ENCODE measurements at places on chromosomes 1 and 21.

- no peak for DNase-seq
These were observed 29.1 kb upstream of the BCAR3 start for GRCh38 chr1:93710499-93711453.

GRCh38 chr1:77776007-77776700 lies 3.3 kb upstream of the MIGA1 start:
- no peak for DNase-seq

- DNase-seq = no peak
These were observed 239.1 kb upstream of the FGGY start for GRCh38 chr1:59057796-59058195.

- DNase-seq = no peak
These were observed 8.4 kb upstream of the CRYBG2 start for GRCh38 chr1:26362331-26362730.

DNA sequence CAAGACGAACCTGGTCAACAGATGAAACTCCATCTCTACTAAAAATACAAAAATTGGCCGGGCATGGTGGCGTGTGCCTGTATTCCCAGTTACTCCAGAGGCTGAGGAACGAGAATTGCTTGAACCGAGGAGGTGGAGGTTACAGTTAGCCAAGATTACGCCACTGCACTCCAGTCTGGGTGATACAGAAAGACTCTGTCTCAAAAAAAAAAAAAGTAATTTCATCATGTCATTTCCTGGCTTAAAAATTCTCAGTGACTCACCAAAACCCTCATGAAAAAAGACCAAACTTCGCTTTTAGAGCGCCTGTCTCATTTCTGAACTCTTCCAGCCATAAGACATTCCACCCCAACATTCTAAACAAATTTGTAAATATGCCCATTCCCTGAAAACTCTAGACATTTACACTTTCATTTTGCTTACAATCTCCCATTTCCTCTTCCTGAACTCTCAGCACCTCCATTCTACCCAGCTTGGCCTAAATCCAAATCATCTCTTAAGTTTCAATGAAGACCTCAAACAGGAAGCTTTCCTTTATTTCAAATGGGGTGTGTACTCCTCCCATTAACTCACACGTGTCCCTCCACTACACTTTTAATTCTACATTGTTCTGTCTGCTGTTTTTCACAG lies 50.5 kb upstream of the PRRC2C start:
- DNase-seq = peak; percentile 73

- DNase-seq = no peak
These were observed 56.0 kb downstream of the FOXJ3 start for GRCh38 chr1:42279055-42279454.

DNA sequence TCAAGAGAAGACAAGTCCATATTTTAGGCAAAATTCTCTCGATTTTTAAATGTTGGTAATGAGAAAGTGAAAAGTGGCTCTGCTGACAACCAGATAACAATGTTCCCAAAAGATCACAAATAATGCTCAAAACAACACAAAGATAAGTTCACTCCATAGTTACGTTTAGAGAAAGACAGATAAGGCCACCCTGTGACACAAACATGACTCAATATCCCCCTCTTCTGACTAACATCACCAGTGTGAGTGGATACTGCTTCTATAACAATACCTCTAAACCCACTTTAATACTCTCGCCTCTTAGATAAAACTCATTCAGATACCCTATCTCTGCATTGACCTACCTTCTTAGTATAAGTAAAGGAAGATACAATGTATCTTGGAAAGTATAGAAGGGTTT lies 51.2 kb upstream of the RGS7 start:
- DNase-seq = no peak

GRCh38 chr21:30152792-30153191 lies 13.8 kb downstream of the CLDN17 start:
- no peak for DNase-seq

DNA sequence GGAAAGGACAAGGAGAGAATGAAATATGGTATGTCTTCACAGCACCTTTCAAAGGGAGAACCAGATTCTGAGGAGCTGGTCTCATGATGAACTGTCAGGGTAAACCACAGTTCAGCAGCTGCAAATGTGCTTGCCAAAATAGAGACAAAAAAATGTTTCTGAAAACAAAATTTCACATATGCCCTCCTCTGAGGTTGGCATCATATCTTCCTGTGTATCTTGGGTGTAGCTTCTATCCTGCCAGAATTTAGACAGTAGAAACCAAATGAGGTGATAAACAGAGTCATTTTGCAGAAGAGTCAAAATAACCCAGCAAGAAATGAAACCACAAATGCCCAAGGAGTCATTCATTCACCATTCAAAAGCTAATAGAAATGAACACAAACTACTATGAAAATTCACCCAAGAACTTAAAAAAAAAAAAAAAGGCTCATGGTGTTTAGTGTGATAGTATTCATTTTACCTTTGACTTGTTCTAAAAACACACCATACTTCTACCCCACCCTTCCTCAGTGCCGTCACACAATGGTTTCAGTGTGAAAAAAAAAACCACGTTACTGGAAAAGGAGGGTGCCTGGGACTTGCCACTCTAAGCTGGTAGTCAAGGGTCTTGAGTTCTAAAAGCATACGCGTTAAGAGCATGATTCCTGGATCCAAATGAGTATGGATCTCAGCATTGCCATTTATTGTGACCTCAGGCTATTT lies 18.5 kb downstream of the SELL start:
- DNase-seq = no peak

DNA sequence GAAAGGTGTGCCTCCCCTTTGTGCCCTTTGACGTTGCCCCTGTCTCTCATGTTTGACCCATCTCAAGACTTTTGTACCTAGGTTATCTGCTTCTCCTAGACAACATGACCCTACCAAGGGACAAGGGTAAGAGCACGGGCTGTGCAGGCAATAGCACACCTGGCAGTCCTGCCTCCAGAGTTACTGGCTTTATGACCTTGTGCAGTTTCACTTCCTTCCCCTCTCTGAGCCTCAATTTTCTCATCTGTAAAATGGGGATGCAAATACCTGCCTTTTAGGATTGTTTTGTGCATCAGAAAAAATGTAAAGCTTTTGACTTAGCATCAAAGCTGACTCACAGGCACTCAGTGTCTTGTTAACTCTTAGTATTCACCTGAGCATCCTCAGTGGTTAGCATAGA lies 36.4 kb downstream of the ELK4 start:
- peak; percentile 31 for DNase-seq

GRCh38 chr1:156452907-156453306 lies 47.7 kb downstream of the MEF2D start:
- no peak for DNase-seq
